ENCODE measurements at places on chromosomes 11 and 22.

- DNase-seq, result no peak
Observed at GRCh38 chr22:42470366-42471082, 38.3 kb upstream of the NFAM1 start.

DNA sequence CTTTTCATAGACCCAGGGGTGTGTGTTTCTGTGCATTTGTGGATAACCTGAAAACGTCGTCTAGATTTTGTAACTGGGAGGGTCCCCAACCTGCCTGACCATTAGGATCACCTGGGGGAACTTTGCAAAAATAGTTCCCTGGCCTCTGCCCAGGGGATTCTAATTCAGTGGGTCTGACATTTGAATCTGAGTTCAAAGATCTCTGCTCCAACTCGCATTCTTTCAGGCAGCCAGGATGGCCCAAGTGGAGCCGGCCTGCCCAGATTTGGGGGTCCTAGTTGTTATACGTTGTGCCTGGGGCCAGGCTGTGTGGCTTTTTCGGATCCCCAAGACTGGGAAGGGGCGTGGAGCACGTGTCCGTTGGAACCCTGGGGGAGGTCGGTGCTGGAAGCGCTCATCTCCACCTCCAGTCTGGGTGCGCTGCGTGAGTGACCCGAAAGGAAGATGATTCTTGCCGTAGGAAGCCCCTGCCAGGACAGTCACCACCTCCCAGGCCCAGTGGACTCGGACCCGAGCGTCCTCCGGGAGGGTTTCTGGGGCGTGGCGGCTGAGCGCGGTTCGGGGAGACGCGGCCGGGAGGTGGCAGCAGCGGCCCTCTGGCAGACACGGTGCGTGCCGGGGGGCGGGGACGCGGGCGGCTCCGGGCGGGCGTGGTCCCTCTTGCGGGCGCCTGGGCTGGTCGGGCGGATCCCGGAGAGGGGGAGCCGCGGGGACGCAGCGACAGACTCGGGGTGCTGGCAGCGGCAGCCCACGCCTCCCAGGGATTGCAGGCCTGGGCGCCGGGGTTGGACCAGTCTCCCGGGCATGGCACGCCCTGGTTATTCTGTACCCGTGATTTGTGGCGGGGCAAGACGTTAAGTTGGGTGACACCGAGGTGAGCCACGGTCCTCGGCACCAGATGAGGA is 29.2 kb upstream of the PLET1 start:
- peak; percentile 54 for DNase-seq

DNA sequence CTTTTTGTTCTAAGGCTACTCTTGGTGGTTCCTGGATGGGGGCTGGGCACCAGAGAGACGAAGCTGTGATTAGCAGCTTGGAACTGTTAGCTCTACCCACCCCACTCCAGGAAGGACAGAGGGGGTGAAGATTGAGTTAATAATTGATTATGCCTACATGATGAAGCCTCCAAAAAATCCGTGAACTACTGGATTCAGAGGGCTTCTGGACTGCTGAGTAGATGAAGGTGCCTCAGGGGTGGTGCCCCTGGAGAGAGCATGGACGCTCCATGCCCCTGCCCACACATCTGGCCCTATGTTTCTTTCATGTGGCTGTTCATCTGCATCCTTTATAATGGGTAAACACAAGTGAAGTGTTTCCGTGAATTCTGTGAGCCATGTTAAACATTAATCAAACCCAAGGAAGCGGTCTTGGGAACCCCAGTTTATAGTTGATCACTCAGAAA is 47.3 kb upstream of the CYP2D6 start:
- no peak for DNase-seq

GRCh38 chr11:269146-269890 is 8.9 kb upstream of the NLRP6 start:
- peak; percentile 91 for DNase-seq

GRCh38 chr11:133887692-133888332 is 42.5 kb upstream of the SPATA19 start:
- no peak for DNase-seq

DNA sequence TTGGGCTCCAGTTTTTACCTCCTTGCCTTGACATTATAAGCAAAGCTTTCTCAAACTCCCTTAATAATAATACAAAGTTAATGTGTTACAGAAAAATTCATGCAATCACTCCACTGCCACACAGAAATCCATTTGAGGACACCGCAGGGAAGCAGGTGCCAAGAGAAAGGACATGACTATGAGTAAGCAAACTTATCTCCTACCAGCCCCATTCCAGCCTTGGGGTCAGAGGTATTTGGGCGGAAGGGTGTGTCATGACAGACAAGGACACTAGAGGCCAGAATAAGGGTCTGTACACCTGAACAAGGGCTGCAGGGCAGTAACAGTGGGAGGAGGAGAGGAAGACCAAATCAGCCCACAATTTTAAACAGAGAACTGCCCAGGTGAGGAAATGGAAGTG is 5.9 kb downstream of the GNG3 start:
- no peak for DNase-seq

GRCh38 chr11:96397863-96398262 is 8.1 kb downstream of the JRKL start:
- no peak for DNase-seq

DNA sequence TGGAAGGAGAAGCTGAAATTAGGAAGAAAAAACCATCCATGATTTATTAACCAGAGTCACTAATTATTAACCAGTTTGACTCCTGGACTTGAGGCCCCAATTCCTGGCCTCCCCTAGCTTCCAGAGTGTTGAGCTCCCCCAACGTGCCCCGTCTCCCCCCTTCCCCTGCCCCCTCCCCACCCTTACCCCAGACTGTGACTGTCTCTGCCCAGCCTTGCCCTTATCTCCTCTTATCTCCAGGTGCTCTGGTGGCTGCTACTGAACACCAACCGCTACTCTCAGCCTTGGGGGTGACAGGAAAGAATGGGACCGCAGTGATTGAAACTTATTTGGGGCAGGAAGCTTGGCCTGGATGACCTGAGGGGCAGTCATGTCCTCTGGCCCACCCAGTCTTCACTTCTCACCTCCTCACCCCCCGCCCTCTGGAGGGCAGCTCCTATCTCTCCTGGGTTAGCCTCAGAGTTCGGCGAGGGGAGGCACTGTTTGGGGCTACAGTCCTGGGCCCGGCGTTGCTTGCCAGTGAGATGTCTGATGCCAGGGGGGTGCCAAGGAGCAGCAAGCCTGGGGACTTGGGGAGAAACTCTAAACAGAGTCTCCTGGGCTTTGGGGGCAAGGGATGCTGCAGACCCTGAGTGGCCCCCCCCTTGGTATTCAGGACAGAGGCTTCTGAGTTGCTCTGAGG is 15.5 kb downstream of the NECTIN1 start:
- no peak for DNase-seq

DNA sequence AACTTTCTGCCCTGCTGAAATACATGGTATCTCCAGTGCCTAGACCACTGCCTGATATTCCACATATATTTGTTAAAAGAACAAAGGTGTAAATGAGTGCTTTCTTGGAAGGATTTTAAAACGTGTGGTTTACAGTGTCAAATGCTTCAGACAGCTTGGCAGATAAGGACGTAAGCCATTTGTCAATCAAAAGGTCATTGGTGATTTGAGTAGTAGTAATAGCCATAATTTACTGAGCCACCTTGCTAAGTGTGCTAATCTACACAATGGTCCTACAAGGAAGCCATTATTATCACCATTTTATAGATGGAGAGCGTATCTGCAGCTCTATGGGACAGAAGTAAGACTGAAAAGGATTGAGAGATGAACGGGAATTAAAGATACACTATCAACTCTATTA is 186.8 kb upstream of the MPPED2 start:
- DNase-seq, result no peak

DNA sequence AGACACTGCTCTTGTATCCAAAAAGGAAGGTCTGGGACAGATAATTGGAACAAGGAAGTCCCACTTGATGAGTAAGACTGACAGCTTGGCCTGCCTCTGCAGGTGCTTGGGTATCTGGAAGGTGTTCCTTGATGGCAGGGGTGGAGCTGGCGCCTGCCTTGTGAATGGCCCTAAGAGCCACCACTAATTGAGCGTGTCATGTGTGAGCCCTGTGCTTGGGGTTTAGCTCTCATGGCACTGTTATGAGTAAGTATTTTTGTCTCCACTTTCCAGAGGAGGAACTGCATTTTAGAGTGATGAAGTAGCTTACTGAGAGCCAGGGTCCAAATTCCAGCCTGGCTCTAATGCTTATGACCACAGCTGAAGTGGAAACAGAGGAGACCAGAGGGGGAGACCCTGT is 71.2 kb upstream of the NECTIN1 start:
- no peak for DNase-seq

GRCh38 chr11:29623144-29623722 is 393.6 kb downstream of the KCNA4 start:
- no peak for DNase-seq

DNA sequence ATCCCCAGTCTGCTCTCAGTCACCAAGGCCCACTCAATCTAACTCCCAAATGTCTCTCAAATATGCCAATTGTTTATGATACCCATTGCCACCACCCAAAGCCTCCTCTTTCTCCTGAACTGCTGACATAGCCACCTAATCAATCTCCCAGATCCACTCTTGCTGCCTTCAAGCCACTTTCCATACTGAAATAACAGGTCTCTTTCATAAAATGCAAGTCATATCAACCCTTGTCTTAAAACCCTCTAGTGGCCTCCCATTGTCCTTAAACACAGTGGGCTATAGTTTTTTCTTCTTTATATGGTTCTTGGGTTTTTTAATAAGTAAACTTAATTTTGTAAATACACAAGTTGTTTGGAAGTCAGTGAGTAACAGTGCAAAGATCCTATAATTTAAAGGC is 155.2 kb upstream of the ZC3H12C start:
- DNase-seq, result no peak

- DNase-seq, result peak; percentile 18
Observed at GRCh38 chr11:111982019-111982464, 43.2 kb upstream of the DLAT start.

- DNase-seq, result no peak
Observed at GRCh38 chr11:12569499-12570425, 104.5 kb upstream of the TEAD1 start.

DNA sequence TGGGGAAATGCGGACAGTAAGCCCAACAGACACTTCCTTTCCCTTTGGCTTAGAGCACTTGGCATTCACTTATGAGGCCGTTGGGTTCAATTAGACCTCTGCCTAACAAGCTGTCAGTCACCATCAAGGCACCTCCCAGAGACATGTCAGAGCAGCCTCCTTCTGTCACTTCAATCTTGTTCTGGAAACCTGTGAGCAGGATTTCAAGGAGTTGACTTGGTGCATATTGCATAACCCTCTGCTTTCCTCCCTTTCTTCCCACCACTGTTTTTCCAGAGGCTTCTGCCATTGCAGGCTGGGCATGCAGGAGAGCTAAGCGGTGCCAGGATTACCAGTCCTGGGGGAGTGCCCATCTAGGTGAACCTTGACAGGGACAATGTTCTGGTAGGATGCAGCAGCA is 484.2 kb upstream of the LRRC4C start:
- no peak for DNase-seq

DNA sequence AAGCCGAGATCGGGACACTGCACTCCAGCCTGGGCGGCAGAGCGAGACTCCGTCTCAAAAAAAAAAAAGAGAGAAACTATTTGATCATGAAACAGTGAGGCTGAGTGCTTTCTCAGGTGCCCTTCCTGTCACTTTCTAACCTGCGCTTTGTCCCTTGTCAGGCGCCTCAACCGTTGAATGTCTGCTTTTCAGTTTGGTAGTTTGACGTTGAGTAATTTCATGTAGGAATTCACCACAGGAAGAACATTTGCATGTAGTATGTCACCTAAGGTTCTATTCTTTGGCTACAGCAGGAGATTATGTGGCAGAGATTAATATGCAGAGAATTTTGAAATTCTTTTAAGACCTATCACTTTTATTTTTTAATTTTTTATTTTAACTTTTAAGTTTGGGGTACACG is 57.2 kb downstream of the PPFIA1 start:
- DNase-seq, result no peak

GRCh38 chr11:559020-559620 is 1.4 kb downstream of the LMNTD2 start:
- DNase-seq, result no peak

GRCh38 chr11:78027759-78028158 is 4.7 kb upstream of the KCTD14 start:
- no peak for DNase-seq

GRCh38 chr11:62433904-62434276 is 15.1 kb downstream of the SCGB1A1 start:
- no peak for DNase-seq

GRCh38 chr22:39133871-39134270 is 18.6 kb downstream of the CBX7 start:
- no peak for DNase-seq

- peak; percentile 4 for DNase-seq
Observed at GRCh38 chr11:100932474-100933100, 197.0 kb downstream of the PGR start.

DNA sequence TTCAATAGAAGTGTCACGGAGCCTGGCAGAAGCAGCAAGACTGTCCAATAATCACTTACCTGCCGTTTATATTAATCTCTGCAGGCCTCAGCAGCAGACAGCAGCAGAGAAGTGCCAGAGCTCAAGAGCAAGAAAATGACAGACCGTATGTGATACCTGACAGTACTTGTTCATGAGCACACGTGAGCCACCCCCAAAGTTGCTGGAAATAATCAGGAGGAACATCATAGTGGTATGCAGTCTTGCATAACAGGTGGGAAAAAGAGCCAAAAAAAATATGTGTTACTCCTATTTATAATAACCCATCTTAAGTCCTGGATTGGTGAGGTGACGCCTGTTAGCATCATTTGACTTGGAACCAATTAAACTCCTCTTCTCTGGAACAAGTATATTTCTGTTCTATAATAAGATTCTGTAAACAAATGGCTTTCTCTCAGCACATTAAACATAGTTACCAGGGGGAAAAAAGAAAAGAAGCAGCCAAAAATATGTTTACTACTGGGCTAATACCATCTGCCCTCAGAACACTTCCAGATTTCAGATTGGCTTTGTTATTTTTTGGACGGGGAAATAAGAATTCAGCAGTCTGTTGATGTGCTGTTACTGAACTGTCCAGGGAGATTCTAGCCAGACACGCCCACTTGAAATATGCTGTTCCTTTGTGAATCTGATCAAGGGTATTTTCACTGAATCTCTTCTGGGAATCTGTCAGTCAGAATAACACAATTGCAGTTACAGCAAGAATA is 7.9 kb upstream of the SLN start:
- no peak for DNase-seq

DNA sequence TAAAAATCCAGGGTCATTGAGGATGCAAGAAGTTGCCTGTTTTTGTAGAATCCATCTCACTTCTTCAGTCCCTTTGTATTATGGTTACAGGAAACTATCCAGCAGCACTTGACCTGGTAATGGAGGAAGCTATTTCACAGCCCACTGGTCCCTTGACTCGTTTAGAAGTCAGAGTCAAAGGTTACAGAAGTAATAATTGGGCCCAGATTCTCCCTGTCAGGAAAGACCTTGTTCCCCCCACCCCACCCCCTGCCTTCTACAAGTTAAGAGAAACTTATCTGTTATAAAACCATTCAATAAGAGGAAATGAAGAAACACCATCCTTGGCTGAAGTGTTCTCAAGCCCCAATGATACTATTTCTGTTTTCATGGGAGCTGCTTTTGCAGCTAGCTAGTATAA is 65.8 kb downstream of the CSTPP1 start:
- no peak for DNase-seq

All from inflammatory macrophage treated with lipopolysaccharide for 1 hour (primary cell).